SIG-M5 (cell line): ENCODE measurements at places on chromosomes 2 and 18.

DNA sequence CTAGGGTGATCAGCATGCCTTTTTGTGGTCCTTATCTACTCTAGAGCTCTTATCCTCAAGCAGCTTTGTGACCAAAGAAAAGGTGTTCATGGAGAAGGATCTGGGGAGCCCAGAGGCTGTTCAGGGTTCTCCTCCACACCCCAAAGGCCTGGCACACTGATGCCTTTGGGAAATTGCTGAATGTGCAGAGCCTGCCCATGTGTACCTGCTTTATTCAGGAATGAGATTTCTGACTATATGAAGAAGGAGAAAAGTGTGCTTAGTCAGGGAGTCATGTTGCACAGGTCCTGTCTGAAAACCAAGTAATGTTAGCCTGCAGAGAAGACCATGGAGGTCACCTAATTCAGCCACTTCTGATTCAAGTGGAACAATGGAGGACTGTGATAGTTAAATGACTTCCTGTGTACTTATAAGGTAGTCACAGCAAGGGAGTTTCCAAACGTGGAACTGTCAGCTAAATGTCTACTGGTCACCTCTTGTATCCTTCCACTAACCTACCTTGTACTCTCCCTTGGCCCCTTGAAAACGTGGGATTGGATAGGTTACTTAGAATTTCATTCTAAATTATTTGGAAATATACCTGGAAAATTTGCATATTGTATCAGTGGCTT, 81.3 kb downstream of the LIMS1 start:
- no peak for DNase-seq

DNA sequence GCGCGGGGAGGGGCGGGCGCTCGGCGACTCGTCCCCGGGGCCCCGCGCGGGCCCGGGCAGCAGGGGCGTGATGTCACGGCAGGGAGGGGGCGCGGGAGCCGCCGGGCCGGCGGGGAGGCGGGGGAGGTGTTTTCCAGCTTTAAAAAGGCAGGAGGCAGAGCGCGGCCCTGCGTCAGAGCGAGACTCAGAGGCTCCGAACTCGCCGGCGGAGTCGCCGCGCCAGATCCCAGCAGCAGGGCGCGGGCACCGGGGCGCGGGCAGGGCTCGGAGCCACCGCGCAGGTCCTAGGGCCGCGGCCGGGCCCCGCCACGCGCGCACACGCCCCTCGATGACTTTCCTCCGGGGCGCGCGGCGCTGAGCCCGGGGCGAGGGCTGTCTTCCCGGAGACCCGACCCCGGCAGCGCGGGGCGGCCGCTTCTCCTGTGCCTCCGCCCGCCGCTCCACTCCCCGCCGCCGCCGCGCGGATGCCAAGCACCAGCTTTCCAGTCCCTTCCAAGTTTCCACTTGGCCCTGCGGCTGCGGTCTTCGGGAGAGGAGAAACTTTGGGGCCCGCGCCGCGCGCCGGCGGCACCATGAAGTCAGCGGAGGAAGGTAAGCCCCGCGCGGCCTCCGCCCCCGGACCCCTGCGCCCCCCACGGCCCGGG, at the start of gene NFATC1:
NFATC1 (plus strand) TSS at position 170 of the 644 bp plus-strand sequence; CDS start at position 465, 295 bp downstream.
- no peak for DNase-seq

DNA sequence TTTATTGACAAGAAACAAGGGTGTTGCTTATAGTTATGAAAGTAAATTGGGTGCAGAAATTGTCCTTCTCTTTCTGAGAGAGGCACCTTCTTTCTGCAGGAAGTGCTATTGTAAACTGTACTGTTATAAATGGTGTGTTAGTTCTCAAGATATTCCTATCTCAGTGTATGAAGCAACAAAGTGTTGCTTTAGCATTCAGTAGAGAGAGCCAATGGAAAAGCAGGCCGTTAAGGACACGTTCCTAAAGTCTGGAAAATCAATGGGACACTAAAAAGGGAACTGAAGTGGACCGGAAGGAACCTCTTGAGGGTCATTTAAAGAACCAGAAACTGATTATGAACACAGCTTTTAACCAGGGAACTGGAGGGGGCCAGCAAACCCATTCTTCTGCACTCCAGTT, 510.0 kb upstream of the ZEB2 start:
- no peak for DNase-seq

DNA sequence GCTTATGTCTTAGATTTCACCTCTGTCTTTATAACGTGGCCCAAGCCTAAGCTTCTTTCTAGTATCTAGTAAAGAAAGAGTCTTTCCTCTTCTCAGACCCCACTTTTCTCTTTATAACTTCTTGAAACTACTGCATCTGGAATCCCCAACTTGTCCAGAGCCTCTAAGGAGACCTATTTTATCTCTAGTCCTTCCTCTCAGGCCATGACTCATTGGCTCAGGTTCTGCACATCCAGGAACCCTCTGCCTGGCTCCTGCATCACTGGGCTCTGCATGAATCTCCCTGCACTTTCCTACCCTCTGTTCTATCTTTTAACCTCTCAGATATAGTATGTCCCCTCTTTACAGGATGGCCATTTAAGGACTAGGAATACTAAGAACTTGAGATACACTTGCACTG, 124.7 kb downstream of the DNAH6 start:
- no peak for DNase-seq

DNA sequence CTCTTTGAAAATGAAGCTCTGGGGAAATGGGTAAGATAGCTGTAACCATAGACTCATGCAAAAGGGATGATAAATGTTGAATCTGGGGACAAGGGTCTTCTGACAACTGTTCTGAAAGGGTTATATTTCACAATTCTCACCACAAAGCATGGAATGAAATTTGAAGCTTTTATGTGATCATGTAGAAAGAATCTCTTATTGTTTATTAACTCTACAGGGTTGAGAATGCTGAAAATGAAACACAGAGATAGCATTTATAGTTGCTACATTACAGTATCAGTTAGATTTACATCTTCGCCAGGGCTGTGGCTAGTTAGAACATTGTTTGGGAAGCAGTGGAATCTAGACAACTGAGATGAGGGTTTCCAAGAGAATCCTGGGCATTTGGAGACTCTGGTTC, 97.4 kb upstream of the LHCGR start:
- DNase-seq = no peak

DNA sequence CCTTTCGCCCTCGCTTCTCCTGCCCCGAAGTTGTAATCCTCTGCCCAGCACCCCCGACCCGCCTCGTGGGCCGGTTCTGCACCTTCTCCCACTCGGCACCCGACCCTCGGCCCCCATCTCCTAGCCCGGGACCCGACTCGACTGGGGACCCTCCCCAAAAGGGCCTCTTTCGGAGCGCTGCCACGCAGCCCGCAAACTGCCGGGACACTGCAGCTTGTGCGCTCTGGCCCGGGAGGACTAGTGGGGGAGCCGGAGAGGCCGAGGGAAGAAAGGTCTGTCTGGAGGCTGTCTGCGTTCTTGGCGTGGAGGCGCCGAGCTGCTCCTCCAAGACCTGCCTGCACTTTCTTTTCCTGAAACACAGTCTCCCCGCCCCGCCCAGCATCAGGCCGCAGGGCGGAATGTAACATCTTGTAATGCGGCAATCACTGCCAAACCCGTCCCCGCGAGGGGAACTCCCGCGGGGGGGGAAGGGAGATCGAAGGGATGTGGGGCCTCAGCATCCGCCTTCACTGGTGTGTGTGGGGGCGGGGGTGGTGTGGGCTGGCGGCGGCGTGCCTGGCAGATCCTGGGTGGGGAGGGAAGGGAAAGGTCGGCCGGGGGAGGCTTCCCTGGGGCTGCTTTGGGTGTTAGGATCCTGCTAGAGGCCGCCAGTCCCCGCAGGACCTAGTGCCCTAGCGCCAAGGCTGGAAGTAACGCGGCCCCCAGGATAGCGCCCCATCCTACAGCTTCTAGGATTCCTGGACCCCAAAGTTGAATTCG, 7.4 kb downstream of the DLX2 start:
- no peak for DNase-seq

- DNase-seq = no peak
Measured at GRCh38 chr2:41743324-41743723, 304.5 kb upstream of the PKDCC start.

DNA sequence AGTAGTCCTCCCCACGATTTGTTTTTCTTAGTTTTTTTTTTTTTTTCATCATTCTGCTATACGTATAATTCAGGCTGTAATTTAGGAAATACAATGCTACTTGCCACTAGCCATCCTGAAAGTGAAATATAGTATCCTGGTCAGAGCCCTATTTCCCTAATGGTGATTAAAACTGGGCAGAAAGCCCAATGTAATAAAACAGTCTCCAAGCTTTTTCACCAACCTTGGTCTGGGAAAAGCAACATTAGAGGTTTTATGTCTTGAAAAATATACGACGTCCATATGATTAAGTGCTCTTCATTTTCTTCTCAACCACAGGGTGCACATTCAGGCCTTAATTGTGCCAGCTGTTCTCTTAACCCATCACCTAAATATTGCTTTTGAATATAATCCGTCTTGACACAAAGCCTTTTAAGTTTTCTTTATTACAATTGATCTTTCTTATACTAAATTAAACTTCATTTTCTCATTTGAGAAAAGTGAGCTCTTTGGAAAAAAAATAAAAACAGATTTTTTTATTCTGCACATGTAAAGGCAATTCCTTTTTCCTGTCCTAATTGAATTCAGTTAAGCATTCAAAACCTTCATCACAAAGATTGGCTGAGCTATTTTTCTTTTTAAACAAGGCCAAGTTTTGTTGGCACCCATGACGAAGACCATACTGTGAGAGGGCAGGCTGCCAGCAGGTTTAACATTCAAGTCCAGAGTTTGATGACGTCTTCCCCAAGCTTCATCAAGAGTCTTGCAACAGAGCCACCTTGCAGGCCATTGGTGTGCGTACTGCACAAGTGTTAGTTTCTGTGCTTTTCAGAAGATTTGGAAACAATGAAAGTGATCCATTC, 52.7 kb downstream of the MAP2 start:
- no peak for DNase-seq

DNA sequence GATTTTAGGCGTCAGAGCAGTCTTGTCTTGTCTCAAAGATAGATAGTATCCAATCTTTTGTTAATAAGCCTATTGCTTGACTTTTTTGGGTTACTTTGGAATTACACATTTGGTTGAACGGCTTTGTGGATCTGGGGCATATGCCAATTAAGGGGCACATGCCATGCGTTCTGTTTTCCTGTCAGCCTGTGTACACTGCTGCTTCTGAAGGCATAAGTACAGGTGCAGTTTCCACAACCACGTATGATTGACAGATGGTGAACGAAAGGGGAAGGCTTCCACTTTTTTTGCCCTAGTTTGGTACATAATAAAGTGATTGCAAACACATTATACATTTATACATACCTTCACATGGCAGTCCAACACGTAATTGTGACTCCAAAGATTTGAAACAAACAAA, 102.3 kb downstream of the RAPH1 start:
- DNase-seq = no peak

DNA sequence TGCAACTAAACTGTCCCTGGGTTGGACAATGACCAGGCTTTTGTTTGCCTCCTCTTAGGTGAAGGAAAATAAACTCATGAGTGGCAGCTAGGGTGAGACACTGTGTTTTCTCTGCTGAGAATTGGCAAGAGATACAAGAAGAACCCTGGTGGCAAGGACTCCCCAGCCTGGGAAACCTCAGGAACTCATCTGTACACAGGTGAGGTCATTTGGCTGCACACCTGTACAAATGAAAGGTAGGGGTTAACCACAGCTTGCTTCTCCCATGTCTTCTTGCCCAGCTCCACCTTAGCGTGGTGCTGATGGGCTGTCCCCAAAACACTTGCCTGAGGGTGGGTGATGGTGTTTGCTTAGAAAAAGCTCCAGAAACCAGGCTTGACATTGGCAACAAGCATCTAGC, 97.2 kb upstream of the FAM136A start:
- no peak for DNase-seq

GRCh38 chr2:37489041-37489456, 144.6 kb downstream of the QPCT start:
- no peak for DNase-seq

- no peak for DNase-seq
Measured at GRCh38 chr2:108212671-108213070, 27.1 kb upstream of the SULT1C3 start.

DNA sequence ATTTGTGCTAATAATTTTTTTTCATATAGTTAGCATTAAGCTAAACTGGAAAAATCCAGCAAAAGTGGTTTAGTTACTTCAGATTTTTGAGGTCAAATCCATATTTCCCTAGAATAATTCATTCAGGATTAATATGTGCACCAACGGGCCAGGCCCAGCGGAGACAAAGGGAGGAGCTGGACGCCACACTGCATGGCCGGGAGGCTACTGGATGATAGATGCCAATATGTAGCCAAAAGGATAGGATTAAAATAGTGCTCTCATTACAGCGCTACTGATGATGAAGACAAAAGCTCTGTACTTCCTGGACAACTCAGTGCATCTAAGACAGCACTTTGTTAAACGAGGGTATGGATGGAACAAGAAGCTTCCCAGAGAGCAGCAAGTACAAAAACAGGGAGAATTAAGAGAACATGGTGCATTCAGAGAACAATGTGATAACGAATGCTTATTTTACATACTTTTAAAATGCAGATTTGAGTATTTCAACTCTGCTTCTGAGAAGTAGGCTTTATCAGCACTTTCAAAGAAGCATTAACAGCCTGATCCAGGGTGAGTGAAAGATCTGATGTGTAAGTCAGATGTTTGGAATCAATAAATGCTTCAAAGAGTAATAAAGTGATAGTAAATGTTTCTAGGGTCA, 39.8 kb downstream of the PPP4R1 start:
- DNase-seq = no peak

- no peak for DNase-seq
Measured at GRCh38 chr2:30231996-30232800, 864 bp downstream of the LBH start.

DNA sequence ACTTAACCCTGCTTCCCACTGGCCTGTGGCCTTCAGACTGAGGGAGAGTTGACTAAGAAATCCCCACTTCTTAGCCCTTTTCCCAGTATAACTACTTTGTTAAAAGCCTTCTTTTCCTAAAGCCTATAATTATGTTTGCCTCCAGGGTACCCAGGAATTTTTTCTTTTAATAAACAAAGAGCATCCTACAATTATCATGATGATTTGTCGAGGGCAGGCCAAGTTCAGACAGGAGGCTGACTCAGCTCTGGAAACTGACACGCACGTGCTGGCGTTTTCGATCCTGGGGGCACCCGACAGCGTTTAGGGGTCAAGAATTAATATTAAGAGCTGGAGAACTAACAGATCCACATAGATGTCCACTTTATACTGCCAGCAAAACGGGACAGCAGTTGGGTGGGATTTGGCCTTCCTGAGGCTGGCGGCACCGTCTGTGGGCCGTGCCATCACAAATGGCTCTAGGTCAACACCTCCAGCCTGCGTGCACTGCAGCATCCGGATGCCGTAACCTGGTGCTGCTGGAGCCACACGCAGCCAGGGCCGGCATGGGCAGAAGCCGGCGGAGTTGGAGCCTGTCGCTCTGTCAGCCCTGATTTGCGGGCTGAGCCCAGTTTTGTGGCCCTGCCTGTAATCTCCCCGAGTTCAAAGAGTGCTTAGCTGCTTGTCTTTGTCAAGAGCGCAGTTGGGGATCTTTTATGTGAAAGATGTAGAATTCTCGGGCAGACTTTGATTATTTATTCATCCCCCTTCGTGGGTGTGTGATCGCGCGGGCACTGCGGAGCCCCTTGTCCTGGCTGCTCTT, 191.0 kb downstream of the GLI2 start:
- no peak for DNase-seq
